ENCODE measurements at places on chromosomes 7 and 10.

GRCh38 chr7:146654048-146654447 lies 537.4 kb downstream of the CNTNAP2 start:
- DNase-seq: peak; percentile 8

- DNase-seq: no peak
Observed at GRCh38 chr10:70212879-70213278, 20.4 kb downstream of the PPA1 start.

GRCh38 chr7:157616426-157616825 lies 279.6 kb downstream of the DNAJB6 start:
- no peak for DNase-seq

GRCh38 chr10:97192952-97193435 lies 7.2 kb upstream of the SLIT1 start:
- DNase-seq: no peak

DNA sequence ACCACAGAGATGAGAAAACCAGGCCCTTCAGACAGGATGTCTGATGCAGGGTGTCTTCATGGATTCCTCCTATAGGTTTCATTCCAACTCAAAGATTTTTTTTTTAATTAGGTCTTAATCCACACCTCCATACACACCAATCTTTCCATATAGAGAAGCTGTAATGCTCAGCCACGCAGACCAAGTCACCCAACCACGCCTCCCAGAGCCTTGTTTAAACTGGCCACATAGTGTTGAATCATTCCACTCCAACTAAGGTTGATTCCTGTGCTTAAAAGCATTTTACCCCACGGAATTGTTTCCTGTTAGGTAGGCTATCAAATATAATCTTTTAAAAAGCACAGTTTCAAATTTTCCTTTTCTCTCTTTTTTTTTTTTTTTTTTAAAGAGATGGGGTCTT lies 153.6 kb downstream of the TYW1B start:
- DNase-seq: no peak

GRCh38 chr10:91296471-91296870 lies 76.0 kb downstream of the PCGF5 start:
- peak; percentile 66 for DNase-seq

DNA sequence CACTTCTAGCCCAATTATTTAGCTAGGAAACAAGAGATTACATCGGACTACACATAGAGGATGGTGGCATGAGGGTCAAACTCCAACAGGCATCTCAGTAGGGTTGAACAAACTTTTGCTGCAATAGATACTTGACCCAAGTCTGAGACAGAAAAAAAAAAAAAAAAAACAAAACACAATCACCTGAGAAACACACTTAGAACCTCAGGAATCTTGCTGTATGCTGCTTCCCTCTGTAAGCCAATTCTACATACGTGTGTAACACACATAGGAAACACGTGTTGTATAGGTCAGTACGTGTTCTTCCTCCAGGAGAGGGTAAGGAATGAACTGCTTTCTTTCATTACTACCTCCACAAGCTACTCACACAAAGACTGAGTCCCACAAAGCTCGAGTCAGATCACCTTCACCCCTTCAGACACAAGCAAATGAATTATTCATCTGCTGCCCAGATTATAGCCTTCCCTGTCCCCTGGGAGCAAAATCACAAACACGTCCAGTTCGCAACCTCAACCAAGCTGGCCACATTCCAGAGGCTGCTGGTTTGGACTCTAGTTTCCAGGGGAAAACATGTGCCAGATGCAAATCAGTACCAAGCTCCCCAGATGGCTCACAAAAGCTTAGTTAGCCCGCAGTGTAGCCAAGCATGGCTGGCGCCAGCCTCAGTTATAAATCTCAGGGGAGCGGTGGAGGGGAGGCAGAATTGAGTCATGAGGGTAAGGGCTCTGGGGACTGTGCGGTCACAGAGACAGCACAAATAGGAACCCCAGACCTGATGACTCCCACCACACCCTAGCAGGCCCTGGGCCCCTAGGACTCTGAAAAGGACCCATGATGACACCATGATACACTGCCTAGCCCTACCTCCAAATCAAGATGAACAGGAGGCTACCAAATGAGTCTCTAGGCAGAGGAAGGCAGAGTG lies 15.1 kb downstream of the PSAP start:
- no peak for DNase-seq

DNA sequence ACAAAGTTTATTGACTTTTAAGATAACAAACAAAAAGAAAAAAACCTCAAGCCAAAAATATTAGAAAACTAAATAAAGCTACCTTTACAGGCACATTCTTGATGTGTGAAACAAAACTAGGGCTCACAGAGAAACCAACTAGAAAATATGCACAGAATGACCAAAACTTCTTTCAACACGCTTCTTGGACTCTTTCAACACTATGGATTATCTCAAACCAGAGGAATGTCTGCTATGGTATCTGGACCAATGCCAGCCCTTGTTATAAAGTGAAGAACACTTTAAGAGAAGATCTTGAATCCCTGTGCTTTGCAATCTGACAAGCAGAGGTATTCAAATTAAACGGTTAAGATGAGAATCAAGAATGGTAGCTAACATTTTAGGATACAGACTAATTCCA lies 76.6 kb downstream of the DNAJC1 start:
- DNase-seq: peak; percentile 17

DNA sequence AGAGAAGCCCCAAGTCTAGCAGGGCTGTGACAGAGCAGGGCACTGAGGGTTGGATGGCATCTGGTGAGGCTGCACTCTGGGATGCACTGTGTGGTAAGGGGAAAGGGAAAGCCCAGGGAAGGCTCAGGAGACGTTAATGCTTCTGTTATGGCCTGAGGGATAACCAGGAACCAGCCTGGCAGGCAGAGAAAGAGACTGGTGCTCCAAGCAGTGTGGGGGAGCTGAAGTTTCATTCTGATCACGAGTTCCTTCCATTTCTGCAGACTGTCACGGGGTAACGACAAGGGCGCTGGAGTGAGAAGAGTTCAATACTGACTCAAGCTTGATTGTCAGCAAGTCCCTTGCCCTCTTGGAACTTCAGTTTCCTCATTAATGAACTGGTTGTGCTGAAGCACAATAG lies 730.9 kb downstream of the GRID1 start:
- no peak for DNase-seq

DNA sequence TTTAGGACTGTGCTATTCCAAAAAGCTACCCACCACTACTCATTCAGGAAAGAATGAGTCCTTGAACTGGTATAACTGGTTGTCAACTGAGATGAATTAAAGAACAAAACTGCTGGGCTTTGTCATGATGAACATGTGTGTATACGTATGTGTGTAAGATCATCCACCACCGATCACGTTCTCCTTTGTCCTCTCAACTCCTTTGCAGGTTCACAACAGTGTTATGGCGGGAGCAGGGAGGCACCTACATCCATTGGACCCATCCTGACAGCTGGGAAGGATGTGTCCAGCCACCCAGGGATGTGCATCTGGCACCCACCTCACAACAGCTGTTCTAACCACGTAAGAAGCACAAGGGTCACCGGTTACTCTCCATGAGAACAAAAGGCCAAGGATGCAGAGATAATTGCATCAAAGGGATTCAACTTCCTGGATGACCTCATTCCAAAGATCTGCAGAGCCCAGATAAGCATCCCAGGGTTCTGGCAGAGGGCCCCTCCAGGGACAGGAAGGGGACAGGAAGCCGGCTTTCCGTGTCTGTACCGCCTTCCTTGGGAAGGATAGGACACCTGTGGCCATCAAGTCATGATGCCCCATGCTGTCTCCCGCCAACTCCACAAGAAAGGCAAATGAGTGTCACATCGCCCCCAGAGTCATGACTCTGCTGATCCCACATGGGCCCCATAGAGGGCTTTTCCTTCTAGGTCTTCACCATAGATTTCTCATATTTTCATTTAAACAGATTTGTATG lies 66.1 kb downstream of the STEAP1B start:
- DNase-seq: peak; percentile 26

DNA sequence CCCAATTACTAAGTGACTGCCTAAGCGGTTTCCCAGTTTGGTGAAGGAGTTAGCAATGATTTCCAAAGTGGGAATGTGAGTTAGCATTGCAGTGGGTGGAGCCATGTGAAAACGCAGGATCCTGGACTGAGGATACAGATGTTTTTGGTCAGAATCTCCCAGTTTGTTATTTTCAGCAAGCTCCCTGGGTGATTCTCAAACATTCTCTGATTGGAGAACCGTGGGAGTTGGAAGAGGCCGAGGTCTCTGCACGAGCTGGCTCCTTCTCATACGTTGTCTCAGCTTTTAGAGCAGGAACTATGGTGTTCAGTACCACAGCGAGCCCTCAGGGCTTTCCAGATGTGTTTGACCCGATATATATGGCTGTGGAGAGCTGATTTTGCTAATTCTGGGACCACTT lies 396.5 kb upstream of the NPVF start:
- DNase-seq: no peak

DNA sequence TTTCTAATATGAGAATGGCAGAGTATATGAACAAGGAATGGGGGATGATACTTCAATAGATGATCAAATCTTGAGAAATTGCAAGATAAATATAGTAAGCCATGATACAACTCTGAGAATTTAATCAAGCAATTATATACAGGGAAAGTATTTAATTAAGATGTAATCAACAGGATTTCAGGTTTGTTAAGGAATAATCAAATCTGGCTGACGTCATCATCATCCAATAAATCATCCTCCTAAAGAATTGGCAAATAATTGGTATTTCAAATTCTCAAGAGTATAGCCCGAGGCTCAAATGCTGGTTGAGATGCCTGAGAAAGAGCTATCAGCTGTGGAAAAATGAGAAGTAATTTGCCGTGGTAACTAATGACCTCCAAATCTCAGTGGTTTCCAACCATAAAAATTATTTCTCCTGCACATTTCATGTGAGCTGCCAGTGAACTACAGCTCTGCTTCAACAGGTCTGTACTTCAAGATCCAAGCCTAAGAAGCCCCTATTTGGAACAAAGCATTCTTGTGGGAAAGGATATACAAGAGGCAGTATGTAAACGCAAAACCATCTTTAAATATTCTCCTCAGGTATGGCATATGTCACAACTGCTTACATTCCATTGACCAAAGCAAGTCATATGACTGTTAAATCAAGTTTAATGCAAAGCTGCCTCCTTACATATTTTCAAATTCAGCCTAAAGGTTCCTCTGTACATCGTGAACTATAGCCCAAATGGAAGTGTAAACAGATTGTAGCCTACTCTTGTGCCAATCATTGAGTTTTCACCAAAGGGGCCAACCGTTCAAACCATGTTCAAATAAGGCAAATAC lies 503.0 kb downstream of the KIF20B start:
- no peak for DNase-seq

DNA sequence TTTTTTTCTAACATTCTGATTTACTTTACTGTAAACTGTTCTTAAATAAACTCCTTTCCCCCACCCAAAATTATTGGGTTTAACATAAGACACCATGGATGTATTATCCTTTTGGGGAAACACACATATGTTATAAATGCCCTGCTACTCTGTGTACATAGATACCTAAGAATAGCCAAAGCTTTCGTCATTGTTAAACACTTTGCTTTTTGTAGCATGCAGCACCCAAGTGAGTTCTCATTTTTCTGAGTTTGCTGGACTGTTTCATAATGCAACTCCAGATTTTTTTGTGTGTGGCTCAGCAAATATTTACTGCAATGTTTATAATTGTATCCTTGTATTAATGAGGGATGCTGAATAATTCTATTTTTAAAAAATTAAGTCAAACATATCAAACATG lies 86.9 kb downstream of the VTI1A start:
- no peak for DNase-seq

GRCh38 chr7:120475994-120476393 lies 203.0 kb downstream of the KCND2 start:
- DNase-seq: no peak

- no peak for DNase-seq
Observed at GRCh38 chr7:138745189-138745588, 44.0 kb upstream of the SVOPL start.

DNA sequence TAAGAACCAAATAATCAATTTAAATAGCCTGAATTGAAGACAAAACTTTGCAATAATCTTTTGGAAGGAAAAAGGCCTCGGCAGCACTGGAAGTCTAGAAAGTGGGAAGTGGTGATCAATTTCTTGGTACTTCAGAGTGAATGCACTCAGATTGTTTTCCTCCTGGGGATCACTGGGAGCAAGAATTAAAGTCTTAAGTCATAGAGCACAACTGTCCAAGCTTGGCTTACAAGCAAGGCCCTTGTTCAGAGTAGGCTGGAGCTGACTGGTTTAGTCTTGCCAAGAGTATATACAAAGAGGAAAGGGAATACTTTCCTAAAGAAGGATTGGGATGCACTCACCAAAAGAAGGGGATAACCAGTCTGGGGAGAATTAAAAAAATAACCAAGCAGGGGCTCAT lies 637.1 kb downstream of the CCSER2 start:
- no peak for DNase-seq

DNA sequence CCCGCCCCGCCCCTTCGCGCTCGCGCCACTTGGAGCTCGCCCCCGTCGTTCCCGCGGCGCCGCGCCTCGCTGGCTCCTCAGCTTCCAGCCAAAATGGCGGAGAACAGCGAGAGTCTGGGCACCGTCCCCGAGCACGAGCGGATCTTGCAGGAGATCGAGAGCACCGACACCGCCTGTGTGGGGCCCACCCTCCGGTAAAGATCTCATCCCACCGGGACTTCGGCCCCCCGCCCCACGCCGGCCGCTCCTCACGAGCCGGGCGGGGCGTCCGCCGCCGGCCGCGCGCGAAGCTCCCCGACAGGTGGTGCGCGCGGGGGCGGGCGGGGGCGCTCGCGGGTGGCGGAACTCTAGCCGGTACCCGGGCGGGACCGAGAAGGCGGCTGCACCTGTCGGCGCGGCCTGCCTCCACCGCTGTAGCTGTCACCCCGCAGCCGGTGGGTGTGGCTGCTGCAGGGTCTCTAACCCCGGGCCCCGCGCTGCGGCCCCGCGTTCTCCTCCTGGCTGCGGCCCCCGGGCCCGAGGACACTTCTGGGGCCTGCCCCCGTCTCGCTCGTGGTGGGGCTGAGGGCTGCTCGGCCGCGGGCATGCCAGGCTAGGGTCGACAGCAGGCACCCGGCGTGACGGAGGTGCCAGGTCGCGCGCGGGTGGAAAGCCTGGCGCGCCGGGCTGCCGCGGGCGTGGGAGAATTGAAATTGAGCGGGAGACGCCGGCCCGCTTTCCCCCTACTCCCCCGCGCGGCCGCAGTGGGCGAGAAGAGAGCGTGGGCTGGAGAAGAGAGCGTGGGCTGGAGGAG lies at the start of gene EXOC6:
EXOC6 (plus strand) TSS at position 80 of the 793 bp plus-strand sequence; CDS start at position 94, 14 bp downstream.
- DNase-seq: peak; percentile 90

DNA sequence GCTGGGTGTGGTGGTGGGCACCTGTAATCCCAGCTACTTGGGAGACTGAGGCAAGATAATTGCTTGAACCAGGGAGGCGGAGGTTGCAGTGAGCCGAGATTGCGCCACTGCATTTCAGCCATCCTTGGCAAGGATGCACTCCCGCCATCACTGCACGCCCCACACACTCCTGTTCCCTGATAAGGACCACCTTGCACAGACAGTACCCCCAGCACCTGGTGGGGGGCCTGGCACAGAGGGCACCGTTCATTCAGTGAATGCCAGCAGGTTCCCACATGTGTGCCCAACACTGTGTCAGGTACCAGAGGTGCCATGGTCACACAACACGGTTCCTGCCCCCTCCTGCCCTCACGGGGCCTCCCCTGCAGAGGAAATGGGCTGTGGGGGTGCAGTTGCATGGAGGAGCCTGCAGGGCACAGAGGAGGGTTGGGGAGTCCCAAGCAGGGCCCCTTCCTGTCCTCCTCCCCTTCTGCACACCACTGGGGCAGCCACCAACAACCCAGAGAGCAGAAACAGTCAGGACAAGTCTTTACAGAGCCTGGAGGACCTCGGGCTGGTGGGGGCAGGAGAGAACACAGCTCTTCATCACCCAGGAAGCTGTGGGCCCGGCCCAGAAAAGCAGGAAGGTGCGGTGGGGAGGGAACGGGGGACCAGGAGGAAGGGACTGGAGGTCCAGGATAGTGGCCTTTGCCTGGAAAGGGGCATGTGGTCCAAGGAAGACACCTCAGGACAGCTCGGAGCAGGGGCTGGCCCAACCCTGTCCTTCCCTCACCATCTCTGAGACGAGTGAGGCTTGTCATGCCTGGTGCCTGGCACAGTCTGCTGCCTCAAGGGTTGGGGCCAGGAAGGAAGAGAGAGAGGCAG lies 7.1 kb downstream of the CRYGN start:
- no peak for DNase-seq
